ENCODE measurements at places on chromosomes 7 and 10. TPM values are rescaled to one million over a fixed set of nuclear protein-coding genes. Genes with fewer than 3 reads are reported as not detected.

DNA sequence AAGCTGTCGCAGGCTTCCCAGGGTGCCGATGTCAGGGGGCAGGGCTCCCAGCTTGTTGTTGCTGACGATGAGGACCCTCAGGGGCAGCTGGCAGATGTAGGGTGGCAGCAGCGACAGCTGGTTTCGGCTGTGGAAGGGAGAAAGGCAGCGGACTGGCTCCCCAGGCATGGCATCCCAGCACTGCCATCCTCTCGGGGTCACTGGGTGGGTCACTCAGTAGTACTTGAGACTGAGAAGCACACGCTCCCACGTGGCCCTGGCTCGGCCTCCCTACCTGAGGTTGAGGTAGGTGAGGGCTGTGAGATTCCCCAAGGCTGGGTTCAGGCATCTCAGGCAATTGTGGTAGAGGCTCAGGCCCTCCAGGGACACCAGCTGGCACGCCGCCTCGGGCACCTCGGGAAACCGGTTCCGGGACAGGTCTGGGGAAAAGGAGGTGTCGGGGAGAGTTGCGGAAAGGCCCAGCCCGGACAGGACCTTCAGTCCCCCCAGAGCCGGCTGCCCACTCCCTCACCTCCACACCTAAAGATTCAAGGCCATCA lies 3.8 kb downstream of the LRCH4 start:
- H3K4me3 ChIP-seq: no peak overlapping the region
- no peak for DNase-seq
- H3K4me1 ChIP-seq: peaks cover 68% of the 10 kb centered on the region
- peak overlapping the region; percentile 84 for H3K27ac ChIP-seq
- H3K36me3 ChIP-seq: peaks cover 31% of the 10 kb centered on the region

The CHAT gene
- not detected for total RNA-seq

The INA gene
- not detected for total RNA-seq

The LRRTM3 gene
- not detected for total RNA-seq

The IFIT3 gene
- total RNA-seq: 4.4 TPM

DNA sequence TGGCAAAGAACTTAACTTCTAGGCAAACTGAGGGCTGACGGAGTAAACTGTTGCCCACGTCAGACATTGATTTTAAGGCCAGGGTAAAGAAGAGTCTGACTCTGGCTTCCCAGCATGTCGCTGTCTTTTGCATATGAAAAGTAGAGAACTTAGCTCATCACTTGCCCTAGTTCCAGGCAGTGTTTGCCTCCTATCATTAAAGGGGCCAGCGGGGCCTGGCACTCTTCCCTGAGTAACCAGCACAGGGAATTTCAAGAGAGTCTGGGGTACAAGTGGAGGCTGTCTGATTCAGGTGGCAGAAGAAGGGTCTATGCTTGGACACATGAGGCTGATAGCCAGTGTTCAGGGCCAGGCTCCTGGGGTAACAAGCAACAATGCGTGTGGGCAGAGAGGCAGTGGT lies 4.8 kb downstream of the DENND2A start:
- H3K27ac ChIP-seq: no peak overlapping the region
- H3K4me1 ChIP-seq: peaks cover 15% of the 10 kb centered on the region
- no peaks in the 10 kb centered on the region for H3K36me3 ChIP-seq
- no peak for DNase-seq

DNA sequence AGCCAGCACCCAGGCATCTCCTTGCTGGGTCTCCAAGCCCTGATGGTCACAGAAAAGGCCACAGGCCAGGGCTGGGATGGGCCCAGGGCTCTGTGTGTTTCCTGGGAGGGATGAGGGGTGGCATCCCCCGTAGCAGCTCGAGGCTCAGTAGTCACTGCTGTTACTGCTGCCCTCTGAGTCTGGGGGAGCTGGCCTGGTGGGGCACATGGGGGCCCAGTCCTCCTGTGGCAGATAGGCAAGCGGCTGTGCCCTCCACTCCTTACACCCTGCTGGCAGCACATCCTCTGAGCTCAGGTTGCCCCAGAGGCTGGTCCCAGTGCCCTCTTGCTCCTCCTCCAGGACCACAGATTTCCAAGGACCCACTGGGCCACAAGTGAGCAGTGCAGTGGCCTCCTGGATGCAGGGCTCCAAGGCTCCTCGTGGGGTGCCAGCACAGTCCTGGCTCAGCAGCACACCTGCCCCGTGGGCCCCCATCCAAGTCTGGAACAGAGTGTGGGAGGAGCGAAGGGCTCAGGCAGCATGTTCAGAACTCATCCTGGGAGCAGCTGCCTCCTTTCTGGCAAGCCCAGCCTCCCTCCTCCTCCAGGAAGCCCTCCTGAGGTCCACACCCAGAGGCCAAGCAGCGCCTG lies 31.5 kb upstream of the TUBB8 start:
- H3K27ac ChIP-seq: no peak overlapping the region
- H3K36me3 ChIP-seq: no peaks in the 10 kb centered on the region
- peaks cover 63% of the 10 kb centered on the region for H3K27me3 ChIP-seq
- no peak overlapping the region for H3K4me3 ChIP-seq
- H3K4me1 ChIP-seq: no peaks in the 10 kb centered on the region

DNA sequence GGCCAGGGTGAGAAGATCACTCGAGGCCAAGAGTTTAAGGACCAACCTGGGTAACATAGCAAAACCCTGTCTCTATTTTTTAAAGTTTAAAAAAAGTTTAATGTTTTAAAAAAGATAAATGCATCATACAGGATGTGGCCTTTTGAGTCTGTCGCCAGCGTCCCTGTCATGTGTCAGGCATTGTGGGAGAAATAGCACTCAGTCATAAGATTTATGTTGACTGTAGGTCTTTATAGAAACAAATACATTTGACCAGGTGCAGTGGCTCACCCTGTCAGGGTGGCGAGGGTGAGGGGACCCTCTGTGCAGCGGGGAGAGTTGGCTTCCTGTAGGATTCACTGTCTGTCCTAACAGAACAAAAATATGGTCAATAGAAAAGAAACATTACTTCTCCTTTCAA lies 63.5 kb upstream of the SH2B2 start:
- H3K27ac ChIP-seq: no peak overlapping the region
- H3K27me3 ChIP-seq: no peaks in the 10 kb centered on the region
- no peaks in the 10 kb centered on the region for H3K4me1 ChIP-seq
- no peak overlapping the region for H3K4me3 ChIP-seq
- DNase-seq: no peak

GRCh38 chr7:91295576-91295975 lies 31.3 kb downstream of the FZD1 start:
- no peaks in the 10 kb centered on the region for H3K4me1 ChIP-seq
- H3K36me3 ChIP-seq: no peaks in the 10 kb centered on the region
- no peak overlapping the region for H3K4me3 ChIP-seq
- no peaks in the 10 kb centered on the region for H3K27me3 ChIP-seq
- DNase-seq: no peak

- no peak overlapping the region for H3K27ac ChIP-seq
- DNase-seq: no peak
- H3K27me3 ChIP-seq: no peaks in the 10 kb centered on the region
- H3K36me3 ChIP-seq: no peaks in the 10 kb centered on the region
- no peaks in the 10 kb centered on the region for H3K4me1 ChIP-seq
Measured at GRCh38 chr10:109957092-109957797, 33.9 kb upstream of the XPNPEP1 start.

GRCh38 chr7:109126404-109127050 lies 556.9 kb downstream of the DNAJB9 start:
- no peaks in the 10 kb centered on the region for H3K4me1 ChIP-seq
- DNase-seq: no peak
- no peaks in the 10 kb centered on the region for H3K36me3 ChIP-seq
- H3K27me3 ChIP-seq: no peaks in the 10 kb centered on the region
- H3K4me3 ChIP-seq: no peak overlapping the region

DNA sequence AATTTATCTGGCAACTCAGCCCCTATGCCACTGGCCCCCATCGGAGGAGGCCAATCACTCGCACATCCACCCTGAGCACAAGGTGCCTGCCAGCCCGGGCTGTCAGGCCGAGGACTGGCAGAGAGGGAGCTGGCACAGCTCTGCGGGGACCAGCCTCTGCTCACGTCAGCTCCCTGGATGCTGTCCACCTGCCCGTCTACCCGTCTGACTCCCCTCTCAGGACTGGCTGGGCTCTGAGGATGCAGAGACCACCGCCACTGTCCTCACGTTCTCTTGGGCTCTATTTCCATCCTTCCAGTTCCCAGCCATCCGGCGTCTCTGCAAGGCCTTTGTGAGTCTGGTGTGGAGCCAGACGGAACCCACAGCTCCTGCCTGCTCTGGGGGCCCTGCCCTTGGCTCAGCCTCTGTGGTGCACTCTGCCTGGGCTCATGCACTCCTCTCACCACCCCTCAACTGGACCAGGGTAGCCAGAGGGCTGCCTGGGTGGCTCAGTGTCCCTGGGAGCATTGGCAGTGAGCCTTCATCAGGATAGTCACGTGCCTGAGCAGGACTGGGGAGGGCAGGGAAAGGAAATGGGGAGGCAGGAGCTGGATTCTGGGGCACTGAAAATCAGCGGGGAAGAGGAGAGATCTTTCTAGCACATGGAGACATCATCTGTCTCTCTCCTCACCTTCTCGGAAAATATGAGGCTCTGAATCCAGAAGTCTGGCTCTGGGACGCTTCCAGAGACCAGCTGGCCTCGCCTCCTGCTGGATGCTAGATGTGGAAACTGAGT lies 38.0 kb upstream of the PCBD1 start:
- no peak overlapping the region for H3K27ac ChIP-seq
- peaks cover 4% of the 10 kb centered on the region for H3K4me1 ChIP-seq

The GNGT1 gene
- not detected for total RNA-seq

DNA sequence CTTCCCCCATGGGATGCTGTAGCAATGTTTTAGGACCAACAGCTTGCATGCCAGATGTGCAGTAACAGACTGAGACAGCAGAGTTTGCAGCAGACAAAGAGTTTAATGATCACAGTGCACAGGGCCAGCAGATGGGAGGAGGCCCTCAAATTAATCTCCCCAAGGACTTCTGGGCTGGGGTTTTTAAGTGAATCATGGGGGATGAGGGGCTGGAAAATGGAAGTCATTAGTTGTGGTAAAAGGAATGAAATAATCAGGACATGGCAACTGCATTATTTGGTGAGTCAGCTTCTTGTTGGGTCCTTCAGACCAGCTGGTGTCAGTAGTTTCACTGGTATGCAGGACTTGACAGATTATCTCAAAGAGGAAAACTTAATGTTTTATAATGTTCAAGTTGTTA lies 12.6 kb upstream of the NRBF2 start:
- no peaks in the 10 kb centered on the region for H3K27me3 ChIP-seq
- no peaks in the 10 kb centered on the region for H3K4me1 ChIP-seq
- H3K4me3 ChIP-seq: no peak overlapping the region
- no peaks in the 10 kb centered on the region for H3K36me3 ChIP-seq
- no peak overlapping the region for H3K27ac ChIP-seq

The TUBB8 gene
- not detected for total RNA-seq

DNA sequence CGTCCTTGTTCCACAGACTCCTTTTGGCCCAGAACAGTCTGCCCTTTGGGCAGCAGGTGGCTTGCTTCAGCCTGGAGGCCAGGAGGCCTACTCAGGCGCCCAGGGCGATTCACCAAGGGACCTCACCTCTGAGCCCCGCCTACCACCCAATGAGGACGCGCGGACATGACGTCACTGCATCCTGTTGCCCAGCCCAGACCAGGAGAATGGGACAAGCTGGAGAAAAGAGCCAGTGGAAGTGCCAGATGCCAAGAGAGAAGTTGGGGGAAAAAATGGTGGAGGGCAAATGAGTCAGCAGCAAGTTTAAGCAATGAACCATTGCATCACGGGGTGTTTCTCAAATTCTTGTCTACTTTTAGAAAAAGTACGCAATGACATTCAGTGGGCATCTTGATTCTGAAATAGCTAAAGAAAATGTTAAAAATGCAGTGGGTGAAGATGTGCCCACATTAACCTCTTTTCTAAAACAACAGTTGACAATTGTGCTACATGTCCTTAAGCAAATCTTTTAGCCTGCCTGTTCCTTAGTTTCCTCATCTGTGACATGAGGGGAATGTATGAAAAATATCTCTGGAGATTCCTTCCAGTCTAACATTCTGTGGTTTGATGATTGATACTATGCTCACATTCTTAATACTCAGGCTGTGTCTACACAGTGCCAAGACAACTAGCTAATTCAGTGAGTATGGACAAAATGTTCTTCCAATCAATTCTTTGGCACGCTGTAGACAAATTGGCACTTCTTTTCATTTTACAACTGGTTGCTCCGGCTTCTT lies 23.9 kb upstream of the LEP start:
- H3K27ac ChIP-seq: no peak overlapping the region
- H3K4me3 ChIP-seq: no peak overlapping the region
- no peaks in the 10 kb centered on the region for H3K4me1 ChIP-seq
- peaks cover 5% of the 10 kb centered on the region for H3K27me3 ChIP-seq
- no peak for DNase-seq
- no peaks in the 10 kb centered on the region for H3K36me3 ChIP-seq

DNA sequence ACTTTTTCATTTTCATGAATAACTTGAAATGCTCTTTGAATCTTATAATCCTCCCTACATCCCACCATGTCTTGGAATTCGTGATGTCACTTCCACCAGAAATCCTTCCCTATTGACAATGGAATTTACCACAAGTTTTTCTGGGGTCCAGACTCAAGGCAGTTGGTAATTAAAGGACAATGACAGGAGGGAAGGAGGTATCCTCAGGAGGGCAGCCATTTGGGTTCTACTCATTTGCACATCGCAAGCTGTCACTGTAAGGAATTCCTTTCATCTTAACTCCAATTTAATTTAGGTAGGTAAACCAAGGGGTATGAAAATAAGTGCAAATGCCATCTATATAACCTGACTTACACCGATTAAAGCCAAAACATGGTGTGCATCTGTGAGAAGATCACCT lies 21.9 kb downstream of the LRRC17 start:
- H3K36me3 ChIP-seq: no peaks in the 10 kb centered on the region
- no peak for DNase-seq
- H3K4me1 ChIP-seq: no peaks in the 10 kb centered on the region
- H3K4me3 ChIP-seq: no peak overlapping the region
- no peak overlapping the region for H3K27ac ChIP-seq

Measured in T-cell (primary cell).